Midbrain (tissue), 1 donor: ENCODE measurements at places on chromosomes 1 and 21.

DNA sequence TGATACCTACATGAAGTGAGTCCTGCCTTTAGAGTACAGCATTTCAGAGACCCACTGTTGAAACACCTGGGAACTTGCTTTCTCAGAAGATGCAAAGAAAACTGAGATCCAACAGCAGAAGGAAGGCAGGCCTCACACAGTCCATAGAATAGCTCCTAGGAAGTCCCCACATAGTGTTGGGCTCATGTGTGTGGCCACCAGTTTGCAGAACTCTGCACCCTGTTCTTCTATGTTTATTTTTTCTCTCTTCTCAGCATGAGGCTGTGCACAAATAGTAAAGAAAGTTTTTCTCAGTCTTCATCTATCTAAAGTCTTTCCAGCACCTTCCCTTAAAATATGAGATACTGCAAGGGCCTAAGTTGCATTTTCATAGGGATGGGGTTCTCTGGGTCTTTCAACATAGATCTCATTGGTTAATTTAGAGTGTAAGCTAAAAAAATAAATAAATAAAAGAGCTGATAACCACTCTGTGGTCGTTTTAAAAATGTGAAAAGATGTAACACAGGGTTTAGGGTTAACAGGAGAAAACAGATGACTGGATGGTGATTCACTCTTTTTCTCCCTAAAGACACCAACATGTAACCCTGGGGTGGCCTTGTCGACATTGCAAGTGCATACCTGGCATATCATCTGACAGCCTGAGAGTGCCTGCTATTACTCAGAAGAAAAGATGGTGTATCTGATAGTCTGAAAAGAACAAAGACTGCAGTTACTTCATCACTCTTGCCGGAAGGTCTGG lies 94.6 kb downstream of the ZC3H11B start:
- DNase-seq: no peak

- DNase-seq: no peak
Measured at GRCh38 chr1:225845097-225845496, 35.2 kb downstream of the EPHX1 start.

- no peak for DNase-seq
Measured at GRCh38 chr1:114559356-114559755, 22.1 kb downstream of the BCAS2 start.

GRCh38 chr1:54070171-54070837 lies 16.9 kb downstream of the TCEANC2 start:
- peak; percentile 39 for DNase-seq

DNA sequence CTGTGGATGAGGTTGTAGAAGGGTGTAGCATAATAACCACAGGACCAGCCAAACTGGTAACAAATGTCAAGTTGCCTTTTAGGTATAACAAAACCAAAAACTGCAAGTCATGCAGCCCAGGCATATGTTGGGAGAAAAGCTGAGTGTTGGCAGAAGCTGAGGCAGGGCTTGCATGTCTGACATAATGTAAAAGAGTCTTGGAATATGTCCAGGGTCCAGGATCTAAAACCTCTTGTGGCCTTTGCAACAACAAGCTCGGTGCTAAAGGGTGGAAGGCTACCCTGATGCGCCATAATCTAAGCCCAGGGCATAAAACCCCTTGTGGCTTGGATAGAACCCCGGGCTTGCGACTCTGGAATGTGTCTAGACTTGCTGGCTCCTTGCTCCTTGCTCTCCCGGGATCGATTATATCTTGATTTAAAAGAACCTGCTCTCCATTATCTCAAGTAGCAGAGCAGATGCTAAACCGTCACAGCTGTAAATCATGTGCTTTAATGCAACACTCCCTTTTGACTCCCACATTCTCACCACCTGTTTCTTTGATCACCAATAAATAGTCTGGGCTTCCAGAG lies 26.5 kb upstream of the SLC35A3 start:
- no peak for DNase-seq

- peak; percentile 15 for DNase-seq
Measured at GRCh38 chr1:94743862-94744261, 76.3 kb upstream of the SLC44A3 start.
